ENCODE measurements at places on chromosomes 16 and 17.

GRCh38 chr17:73821665-73822064 lies 177.4 kb upstream of the SDK2 start:
- no peak for DNase-seq

- DNase-seq: no peak
Observed at GRCh38 chr16:79599256-79599836, 1.2 kb downstream of the MAF start.

- DNase-seq: no peak
Observed at GRCh38 chr17:32914181-32914580, 13.8 kb upstream of the TMEM98 start.

DNA sequence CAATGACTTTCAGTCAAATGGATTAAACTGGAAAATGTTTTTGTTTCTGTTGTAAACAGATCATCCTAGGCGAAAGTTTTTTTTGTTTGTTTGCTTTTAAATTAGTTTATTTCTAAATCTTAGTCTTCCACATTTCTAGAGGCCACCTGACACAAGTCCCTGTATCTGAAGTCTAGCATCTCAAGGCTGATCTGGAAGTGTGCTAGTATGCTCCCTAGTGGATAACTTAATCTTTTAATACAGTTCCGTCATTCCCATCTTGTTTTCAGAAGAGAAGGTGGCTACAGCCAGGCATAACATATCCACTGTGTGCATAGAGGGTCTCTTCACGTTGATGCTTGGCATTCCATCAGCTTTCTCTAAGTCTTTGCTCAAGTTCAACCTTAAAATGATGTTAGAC lies 7.6 kb downstream of the IFT20 start:
- DNase-seq: no peak

GRCh38 chr17:29131814-29132682 lies 48.1 kb downstream of the MYO18A start:
- DNase-seq: peak; percentile 8

- DNase-seq: no peak
Observed at GRCh38 chr17:59093702-59094231, 12.9 kb downstream of the TRIM37 start.

DNA sequence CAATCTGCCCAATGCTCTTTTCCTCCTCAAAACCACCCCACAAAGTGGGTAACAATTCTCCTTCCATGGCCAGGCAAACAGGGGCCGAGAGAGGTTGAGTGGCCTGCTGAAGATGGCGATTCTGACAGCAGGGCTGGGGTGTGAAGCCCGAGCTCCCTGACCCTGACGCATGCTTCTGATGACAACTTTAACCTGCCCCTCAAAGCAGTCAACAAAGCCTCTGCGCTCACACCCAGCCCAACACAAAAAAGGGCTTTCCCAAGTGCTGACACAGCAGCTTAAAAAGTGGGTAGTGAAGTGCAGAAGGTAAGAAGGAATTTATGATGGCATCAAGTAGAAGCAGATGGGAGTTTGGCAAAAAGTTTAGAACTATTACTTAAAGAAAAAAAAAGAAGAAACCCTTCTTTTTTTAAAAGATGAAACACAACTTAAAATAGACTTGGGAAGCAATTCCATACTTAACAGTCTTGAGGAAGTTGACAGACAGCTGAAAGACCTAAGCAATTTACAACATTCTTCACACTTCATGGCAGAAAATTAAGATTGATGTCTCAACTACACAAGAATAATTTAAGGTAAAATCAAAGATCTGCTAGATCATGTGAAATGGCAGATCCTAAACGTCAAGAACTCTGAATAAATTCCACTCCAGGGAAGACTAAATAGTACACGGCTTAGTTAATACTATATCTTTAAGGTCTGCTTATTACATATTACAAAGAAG lies 133.9 kb downstream of the PARN start:
- DNase-seq: no peak

DNA sequence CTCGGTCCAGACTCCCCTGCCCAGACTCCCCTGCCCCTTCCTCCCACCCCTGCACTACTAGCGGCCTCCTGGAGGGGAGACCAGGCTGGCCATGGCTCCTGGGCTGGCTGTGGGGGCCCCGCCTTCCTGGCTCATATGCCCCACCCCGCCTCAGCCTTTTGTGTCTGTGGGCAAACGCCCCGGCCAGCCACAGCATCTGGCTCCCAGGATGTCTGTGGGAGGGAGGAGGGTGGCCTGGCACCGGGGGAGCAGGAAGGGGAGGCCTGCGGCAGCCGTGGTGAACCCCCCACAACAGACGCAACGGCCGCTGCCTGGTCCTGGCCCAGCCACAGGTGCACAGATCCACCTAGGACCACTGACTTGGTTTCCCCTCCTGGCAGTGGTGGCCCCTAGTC lies 32.9 kb downstream of the BAHCC1 start:
- DNase-seq: peak; percentile 50

DNA sequence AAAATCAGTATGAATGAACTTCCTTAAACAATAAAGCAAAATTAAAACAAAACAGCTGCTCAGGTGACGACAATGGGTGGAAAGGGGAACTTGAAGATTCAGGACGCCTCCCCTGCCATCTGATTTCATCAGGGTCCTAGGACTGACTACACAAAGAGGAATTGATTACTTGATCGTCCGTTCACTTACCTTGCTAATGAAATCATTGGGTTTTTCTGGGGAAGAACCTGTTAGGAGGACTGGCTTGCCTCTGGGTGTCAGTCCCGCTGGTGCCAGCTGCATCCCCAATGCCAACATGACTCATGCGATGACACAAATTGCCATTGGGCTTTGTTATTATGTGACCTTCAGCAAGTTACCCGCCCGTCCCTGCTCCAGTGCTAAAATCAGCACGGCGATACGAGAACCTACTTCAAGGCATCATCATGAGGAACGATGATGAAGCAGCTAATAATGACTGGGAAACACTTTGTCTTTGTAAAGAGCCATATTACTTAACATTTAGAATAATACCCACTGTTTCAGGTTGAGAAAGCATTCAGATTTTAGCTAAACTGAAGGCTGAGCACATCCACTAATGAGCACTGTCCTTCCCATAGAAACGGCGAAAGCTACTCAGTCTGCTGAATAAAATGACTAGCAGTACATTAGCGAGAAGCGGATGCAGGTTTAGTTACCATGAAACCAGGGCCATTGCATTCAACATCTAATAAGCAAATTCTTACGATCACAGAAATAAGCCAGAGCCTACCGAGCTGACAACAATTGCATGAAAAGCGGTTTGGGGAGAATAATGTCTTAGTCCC lies 139.4 kb downstream of the ZFHX3 start:
- DNase-seq: no peak

DNA sequence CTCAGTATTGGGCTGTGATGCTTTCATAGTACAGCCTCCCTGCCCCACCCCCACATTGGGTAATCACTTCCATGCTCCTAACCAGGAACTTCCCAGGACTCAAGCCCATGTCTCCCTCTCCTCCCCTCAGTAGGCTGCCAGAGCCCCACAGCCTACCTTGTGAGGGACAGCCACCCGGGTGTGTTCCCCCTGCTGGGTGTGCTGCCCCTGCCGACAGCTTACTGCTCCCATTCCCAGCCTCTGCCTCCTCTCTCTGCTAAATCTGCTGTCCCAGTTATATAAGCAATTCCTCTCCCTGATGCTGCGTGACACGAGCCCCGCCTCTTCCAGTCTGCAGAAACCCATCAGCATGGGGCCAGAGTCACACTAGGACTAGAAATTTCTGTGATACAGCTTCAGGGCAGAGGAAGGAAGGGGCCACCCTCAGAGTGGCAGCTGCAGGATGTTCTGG lies at the start of gene RSKR:
Gene RSKR (minus strand): TSS at position 255 of the 451 bp plus-strand sequence. CDS start 24 bp downstream, at position 231.
- no peak for DNase-seq

DNA sequence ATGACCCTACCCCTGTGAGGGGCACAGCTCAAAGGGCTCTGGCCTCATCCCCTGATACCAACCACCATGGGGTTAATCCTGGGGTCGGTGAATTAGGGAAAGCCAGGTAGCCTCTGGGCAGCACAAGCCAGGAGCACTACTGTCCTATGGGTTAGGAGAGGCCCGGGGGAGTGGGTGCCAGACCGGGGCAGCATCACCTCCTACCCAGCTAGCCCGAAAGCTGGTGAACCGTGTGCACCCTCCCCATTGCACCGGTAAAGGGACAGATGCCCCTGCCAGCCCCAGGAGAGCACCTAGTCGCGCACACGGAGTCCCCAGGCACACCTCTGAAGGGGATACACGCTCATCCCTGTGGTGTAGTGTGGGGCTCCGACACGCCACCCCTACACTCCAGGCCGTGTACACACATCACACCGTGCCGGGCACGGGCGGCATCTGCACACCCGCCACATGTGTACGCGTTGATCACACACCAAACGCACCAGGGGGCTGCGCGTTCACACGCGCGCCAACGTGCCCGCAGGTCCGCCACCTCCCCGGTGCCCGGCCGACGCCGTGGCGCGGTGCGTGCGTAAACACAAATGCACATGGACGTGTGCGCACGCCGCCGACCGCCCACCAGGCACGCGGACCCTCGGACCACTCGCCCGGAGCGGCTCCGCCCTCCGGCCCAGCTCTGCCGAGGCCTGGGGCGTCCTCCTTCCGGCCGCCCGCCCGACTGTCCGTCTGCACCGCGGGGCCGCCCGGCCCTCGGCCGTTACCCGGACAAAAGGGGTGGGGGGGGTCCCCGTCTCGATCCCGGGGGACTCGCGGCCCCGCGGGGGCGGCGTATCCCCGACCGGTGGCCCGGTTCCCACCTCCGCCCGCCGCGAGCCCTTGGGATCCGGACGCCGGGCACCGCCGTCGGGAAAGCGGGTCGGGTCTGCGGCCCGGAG lies 785 bp downstream of the UBALD1 start:
- DNase-seq: peak; percentile 33

DNA sequence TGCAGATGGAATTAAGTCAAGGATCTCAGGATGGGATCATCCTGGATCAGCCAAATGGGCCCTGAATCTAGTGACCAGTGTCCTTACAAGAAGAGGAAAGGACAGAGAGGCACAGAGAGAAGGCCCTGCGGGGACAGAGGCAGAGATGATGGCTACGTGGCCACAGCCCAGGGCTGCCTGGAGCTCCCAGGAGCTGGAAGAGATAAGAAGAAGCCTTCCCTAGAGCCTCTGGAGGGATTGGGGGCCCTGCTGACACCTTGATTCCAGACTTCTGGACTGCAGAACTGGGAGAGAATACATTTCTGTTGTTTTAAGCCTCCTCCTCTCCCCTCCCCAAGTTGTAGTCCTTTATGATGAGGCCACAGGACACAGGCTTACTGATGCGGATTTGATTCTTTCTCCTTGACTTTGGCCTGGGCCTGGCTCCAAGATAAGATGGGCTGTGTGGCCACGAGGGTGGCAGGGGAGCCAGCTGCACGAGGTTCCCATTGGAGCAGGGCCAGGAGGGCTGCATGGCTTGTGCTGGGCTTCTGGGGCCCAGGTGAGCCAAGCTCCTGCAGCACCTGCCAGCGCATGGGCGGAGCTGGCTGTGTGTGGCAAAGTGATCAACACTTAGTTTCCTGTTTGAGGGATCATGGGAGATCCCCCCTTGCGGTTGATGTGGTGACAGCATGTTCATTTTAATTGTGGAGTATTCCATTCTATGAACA lies 146.1 kb downstream of the IRF8 start:
- peak; percentile 5 for DNase-seq

GRCh38 chr17:1431631-1432104 lies 24.4 kb downstream of the CRK start:
- no peak for DNase-seq

- peak; percentile 70 for DNase-seq
Observed at GRCh38 chr16:47392081-47392480, 68.8 kb downstream of the ITFG1 start.

DNA sequence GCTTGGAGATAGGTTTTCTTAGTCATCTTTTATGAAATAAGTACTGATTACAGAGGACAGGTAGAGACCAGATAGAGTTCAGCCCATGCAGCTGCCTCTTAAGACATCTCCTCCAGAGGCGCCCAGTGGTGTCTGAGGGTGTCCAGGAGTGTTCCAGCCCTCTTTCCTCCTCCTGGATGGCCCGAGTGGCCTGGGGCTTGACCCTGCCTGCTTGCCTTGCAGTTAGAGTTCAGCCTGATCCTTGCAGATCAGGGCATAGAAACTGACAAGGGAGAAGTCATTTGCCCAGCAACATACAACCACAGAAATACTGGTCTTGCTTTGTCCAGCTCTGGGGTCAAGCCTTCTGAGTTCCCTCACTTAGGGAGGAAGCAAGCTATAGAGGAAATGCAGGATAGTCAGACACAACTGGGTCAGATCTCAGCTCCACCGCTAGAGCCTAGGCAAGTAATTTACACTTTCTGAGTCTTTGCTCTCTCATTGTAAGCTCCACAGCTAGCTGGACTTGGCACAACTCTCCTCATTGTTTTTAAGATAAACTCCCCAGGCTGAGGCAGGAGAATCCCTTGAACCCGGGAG lies 3.6 kb upstream of the CCL1 start:
- DNase-seq: no peak

DNA sequence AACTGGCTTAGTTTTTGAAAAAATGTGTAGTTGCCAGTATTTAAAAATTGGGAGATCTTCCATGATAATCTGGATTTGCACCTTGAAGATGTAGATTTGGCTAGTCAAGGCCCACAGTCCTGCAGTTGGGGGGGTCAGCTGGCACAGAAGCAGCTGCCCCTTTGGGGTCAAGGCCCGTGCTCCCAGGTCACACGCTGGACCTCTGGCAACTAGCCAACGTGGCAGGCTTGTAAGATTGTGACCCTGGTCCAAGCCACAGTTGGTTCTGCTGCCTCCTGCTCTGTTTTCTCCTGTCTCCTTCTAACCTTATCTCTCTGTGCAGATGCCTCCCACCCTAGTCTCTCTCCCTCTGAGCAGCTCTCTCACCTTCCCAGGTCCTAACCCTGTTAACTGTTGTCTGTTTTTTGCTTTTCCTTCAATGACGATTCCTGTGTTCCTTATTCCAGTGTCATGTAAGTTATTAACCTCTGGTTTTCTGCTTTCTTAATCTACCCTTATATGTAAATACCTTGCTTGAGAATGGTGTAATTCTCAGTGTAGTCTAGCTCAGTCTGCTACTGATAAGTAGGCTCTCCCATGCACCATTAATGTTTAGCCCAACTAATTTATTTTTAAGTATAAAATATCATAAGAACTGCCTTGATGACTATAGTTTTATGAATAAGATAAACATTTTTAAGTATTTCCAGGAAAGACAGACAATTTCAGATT lies 27.9 kb downstream of the CLEC16A start:
- peak; percentile 95 for DNase-seq

DNA sequence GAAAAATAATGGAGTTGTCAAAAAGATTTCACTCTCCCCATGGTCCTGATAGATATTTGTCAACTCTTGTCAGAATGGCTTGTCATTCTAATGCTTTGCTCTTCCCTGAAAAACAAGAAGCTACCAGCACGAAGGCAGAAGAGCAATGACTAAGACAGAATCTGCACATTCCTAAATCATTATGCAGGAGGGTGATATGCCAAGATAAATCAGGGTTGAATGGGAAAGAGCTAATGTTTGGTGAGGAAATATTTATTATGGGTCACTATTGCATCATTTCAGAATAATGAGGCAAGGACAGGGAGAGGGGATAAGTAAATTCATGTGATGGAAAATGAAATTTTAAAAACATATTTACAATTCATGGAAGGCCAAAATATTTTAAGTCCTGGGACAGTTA lies 297.5 kb upstream of the XYLT1 start:
- no peak for DNase-seq
